ENCODE measurements at places on chromosomes 16 and 17.

- DNase-seq: no peak
These were observed 33.6 kb downstream of the TRPV3 start for GRCh38 chr17:3524024-3524423.

GRCh38 chr17:75891022-75891604 is 5.6 kb downstream of the TRIM65 start:
- DNase-seq: no peak

DNA sequence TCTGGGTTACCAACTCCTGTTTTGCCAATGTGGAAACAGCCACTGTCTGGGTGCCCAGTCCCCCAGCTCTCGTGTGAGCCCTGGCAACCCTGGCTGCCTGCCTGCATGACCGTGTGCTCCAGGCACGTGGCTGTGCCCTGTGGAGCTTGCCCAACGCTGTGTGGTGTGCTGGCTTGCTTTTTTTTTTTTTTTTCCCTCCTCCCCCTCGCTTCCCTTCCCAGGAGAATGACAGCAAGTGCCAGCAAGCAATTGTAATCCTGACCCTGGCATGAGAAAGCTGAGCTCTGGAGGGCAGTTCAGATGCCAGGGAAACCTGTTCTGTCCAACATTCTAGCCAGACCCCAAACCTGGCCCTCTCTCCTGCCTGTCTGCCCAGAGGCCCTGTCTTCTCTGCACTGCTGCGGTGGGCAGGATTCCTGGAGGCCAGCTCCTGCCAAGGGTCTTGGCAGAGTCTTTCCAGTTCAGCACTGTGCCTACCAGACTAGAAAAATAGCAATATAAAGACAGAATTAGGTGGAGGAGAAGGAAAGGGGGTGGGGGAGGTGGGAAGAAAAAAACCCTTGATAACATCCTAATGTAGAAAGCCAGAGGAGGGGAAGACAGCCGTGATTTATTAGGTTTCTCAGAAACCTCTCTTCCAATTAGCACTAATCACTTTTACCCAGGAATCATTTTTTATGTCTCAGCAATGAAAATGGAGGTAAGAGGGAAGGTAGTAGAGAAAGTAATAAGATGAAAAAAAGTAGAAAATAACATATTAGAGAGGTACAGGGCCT is 9.0 kb downstream of the HLF start:
- no peak for DNase-seq

DNA sequence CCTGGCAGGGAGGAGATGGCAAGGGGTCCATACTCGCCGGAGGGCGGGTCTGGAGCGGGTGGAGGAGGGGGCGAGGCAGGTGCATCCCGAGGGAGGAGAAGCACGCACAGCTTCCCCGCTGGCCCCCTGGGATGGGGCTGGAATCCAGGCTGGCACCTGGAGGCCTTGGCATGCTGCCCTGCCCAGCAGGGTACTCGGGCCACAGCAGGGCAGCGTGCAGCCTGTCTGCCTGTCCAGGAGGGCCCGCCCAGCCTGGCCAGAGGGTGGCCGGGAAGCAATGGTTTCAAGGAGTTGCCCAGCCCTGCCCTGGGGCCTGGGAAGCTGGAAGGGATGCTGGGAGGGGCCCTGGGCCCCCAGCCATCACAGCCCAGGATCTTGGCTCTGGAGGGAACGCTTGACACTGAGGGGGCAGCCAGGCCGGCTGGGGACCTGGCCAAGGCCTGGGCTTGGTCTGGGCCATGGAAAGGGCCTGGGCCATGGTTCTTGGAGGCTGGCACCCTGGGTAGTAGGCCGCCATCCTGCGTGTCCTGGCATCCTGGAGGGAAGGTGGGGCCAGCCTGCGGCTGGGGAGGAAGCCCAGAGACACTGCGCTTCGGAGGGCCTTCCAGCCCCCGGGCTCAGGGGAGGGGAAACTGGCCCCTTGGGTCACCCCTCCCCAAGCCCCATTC is 1.1 kb downstream of the GLIS2 start:
- DNase-seq: no peak

DNA sequence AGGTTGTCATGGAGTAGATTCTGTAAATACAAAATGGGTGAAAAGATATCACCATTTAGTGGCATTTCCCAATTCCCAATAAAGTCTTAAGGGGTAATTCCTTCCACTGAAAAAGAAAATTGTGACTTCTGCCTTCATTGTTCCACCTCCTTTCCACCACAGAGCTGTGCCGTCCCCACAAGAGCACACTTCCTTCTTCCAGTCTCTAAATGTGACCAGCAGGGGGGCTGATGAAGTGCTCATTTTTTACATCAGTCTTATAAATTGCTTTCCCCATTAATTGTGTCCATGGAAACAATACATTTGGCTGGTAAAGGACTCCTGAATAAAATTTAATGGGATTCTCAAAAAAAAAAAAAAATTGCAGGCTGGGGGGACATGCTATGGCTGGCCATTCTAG is 260.8 kb upstream of the PSMD7 start:
- DNase-seq: no peak

GRCh38 chr17:36722903-36723263 is 121.5 kb downstream of the MRM1 start:
- DNase-seq: no peak

- DNase-seq: no peak
These were observed 115.8 kb upstream of the NOL11 start for GRCh38 chr17:67601897-67602296.

DNA sequence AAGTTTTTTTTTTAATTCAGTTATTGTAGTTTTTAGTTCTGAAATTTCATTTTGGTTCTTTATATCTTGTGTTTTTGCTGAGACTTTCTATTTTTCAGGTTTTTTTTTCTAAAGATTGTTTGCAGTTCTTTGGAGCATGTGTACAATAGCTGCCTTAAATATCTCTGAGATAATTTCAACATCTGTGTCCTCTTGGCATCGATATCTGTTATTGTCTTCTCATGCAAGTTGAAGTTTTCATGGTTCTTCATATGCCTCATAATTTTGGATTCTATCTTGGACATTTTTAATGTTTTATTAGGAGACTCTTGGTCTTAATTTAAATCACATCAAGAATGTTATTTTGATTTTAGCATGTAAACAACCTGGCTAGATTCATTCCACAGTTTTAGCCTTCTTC is 22.8 kb downstream of the COX11 start:
- DNase-seq: no peak

DNA sequence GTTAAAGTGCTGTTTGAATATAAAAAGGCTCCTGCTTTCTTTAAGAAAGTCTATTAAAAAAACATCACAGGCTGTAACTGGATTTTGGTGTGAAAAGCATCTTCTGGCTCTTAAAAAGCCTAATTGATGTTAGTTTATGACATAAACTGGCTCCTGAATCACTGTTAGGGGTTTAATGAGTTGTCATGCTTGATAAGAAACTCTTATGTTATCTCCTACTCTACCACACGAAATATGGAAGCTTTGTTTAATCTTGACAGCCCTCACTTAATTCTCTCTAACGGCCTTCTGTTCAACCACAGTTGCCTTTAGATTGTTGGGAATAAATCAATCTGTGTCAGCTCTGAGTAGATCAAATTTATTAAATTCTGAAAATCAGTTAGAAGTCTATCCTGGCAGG is 51.5 kb downstream of the CPPED1 start:
- DNase-seq: no peak

DNA sequence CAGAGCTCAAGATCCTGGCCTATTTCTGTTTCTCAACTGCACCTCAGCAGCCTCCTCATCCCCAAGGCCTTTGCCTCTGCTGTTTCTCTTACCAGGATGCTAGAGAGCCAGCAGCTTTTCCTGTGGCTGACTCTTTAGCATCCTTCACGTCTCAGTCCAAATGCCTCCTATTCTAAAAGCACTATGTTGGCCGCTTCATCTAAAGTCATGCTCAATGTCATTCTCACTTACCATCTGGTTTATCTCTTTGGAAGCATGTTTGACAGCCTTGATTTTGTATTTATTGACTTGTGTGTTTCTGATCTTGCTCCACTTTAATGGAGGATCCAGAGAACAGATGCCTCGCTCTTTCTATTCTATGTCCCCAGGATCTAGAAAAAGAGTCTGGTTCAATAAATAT is 351.8 kb upstream of the CDH11 start:
- DNase-seq: no peak

Measured in 8988T (cell line).